ENCODE measurements at places on chromosomes 11 and 22.

- peak; percentile 52 for DNase-seq
Observed at GRCh38 chr11:36356201-36356600, 60.1 kb downstream of the PRR5L start.

DNA sequence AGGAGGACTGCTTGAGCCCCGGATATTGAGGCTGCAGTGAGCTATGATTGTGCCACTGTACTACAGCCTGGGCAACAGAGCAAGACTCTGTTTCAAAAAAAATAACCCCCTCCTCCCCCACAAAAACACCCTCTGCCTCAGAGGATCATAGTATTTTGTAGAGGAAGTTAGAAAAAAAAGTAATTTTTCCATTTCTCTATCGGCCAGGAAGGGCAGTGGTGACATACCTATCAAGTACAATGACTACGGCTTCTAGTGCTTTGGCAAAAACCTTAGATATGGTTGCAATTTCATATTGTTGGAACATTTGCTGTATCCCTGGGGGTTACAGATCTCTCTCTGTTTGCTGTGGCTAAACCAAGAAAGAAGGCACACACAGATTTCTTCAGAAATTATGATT, 28.9 kb downstream of the C2CD3 start:
- no peak for DNase-seq

- DNase-seq = no peak
Observed at GRCh38 chr22:36433318-36434231, 45.8 kb upstream of the MYH9 start.

DNA sequence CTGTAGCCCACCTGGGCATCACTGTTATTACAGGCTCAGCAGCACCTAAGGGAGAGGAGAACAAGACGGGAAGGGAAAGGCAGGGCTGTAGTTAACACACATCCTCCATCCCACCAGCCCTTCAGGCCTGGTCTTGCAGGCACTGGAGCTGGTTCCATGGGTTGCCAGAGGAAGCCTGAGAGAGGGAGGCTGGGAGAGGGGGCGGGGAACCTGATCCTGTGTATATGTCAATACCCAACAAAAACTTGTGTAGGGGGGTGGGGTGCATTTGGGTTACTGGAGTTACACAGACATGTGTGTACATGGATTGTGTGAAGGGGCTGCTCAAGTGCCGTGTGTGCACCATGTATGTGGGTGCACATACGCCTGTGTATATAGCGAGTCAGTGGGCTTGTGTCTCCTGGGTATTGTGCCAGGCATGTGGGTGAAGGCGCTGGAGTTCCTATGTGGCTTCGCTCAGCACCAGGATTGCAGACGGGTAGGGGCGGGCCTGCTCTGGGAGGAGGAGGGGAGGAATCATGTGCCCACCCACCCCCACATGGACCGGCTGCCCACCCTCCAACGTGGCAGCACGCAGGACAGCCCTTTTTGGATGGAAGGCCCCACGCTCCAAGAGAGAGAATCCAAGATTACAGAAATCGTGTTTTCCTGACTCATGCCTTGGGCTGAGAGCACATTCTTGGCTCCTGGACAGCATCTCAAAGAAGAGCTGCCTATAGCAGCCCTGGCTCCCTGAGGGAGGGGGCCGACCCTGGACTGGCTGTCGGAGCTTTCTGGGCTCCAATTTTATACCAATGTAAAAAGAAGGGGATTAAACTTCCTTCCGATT, 4.2 kb upstream of the SERPINH1 start:
- DNase-seq = no peak

DNA sequence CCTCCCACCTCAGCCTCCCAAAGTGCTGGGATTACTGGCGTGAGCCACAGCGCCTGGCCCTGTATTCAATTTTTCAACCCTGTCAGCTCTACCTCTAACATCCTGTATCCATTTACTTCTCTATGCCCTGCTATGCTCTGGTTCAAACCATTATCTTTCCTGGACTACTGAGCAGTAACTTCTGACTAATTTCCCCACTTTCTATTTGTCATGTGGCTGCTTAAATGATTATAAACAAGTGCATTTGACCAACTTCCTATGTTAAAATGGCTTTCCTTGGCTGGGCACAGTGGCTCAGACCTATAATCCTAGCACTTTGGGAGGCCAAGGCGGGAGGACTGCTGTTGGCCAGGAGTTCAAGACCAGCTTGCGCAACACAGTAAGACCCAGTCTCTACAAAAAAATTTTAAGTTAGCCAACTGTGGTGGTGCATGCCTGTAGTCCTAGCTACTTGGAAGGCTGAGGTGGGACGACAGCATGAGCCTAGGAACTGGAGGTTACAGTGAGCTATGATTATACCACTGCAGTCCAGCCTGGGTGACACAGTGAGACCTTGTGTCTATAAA, 2.1 kb downstream of the MED19 start:
- DNase-seq = no peak

- no peak for DNase-seq
Observed at GRCh38 chr22:39449708-39450107, 7.1 kb upstream of the MGAT3 start.

Measured in GM10248 (cell line).